ENCODE measurements at places on chromosomes 13 and 19. TPM values are rescaled to one million over a fixed set of nuclear protein-coding genes. Genes with fewer than 3 reads are reported as not detected.

ZNF43 gene
- 9.4 TPM for total RNA-seq

KCNN4 gene
- total RNA-seq = 0.11 TPM

ZNF729 gene
- not detected for total RNA-seq

IGFL1 gene
- not detected for total RNA-seq

BEST2 gene
- not detected for total RNA-seq

CRLF1 gene
- not detected for total RNA-seq

PNMA8B gene
- under 0.01 TPM for total RNA-seq

RFPL4AL1 gene
- not detected for total RNA-seq

Data from dermis lymphatic vessel endothelial cell (primary cell).